OCI-LY7 (cell line): ENCODE measurements at places on chromosomes 6 and 20. TPM values are rescaled to one million over a fixed set of nuclear protein-coding genes. Genes with fewer than 3 reads are reported as not detected.

DNA sequence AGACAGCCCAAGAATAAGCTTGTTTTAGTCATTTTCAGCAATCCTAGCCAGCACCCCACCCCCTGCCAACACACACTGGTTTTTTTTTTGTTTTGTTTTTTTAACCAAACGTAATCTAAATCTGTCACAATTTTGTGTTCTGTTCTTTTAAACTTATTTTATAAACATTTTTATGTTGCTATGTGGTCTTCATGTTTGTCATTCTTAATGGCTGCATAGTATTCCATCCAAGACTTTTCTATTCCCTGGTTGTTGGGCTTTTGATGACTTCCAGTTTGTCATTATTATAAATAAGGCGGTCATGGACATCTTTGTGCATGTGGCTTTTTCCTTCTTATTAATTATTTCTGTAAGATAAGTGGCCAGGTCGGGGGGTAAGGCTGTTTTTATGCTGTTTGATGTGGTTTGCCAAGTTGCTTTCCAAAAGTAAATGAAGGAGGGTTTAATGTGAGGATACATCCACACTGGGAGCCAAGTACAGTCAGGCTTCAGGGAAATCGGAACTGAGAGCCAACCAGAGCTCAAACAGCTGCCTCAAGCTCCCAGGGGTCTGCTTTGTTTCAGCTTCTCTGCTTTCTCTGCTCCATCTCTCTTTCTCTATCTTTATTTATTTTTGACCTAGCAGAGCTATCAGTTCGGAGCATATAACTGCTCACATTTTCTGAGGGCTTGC lies 125.8 kb downstream of the VEGFA start:
- no peak for DNase-seq

DNA sequence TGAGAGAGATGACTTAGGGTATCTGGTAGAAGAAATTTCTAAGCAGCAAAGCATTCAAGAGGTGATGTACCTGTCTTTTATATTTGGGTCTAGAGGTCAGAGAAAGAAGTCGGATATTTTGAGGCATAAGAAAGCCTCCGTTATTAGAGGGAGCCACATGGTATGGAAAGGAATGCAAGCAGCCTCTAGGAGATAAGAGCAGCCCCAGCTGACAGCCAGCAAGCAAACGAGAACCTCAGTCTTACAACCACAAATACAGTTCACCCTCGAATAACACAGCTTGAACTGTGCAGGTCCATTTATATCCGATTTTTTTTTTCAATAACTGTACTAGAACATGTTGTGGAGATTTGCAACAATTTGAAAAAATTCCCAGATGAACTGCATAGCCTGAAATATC lies 190.7 kb upstream of the VGLL2 start:
- DNase-seq, result no peak

DNA sequence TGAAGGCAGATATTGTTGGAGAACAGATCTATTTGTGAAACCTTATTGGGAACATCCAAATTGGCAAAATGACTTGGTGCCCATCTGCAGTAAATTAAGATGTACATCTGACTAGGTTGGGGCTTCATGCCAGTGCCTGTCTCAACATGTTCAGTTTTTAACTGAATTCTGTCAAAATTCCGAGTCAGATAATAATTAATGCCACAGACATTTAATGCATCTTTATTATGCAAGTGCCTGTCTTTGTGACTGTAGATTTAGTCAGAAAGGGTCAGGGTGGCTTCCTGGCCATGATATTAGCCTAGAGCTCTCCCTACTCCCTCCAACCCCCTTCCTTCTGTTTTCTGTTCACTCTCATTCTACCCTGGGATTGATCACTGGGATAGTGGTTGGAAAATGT lies 199.3 kb upstream of the FLRT3 start:
- DNase-seq, result no peak

DNA sequence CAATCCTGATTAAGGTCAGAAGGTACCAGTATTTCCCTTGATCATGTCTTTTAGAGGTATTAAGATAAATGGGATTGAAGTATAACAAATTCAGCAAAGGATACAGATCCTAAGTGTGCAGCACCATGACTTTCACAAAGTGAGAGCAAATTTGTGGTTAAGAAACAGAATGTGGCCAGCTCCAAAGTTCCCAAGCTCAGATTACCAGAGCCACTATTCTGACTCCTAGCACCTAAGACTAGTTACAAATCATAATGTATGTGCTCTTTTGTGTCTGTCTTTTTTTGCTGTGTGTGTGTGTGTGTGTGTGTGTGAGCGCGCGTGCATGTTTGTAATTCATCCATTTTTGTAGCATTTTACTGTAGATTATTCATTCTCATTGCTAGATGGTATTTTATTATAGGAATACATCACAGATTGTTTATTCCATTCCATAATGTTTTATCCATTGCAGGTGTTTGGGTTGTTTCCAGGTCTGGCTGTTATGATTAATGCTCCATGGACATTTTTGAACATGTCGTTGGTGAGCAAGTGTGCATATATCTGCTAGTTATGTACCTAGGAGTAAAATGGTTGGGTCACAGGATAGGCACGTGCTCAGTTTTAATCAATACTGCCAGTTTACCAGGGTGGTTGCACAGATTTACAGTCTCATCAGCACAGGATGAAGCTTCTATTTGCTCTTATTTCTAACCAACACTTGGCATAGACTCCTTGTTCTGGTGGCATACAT lies 314.0 kb upstream of the JAG1 start:
- DNase-seq, result no peak

The STX11 gene
- 1.1 and 1.3 TPM in 2 replicates for total RNA-seq

The KATNA1 gene
- total RNA-seq, result 32.8 and 36.5 TPM in 2 replicates

GRCh38 chr6:157227202-157228166 lies 95.8 kb downstream of the TMEM242 start:
- DNase-seq, result peak; percentile 27

The ULBP3 gene
- total RNA-seq, result 4.1 and 4.3 TPM in 2 replicates

The SCRT2 gene
- not detected in 2 replicates for total RNA-seq

The HLA-DRA gene
- 552 and 585 TPM in 2 replicates for total RNA-seq

DNA sequence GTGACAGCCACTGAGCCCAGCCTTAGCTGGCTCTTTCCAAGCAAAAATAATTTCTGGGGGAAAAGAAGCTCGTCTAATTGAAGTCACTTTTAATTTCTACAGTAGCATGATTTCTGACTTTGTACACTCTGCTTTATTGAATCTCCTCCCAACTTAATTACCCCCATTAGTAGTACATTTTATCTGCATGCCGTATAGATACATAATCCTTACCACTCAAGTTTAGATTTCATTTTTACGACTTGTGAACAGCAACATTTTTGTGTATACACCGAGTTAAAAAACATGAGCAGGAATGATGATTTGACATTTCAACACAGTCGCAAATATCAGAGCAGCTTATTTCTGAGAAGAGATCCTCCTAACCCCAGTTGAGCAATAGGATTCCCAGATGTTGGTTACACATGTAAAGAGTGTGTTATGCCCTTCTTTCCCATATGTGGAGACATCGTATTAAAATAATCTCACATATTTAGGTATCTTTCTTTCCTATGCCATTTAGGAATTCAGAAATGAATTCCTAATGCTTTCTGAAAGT lies 127.3 kb upstream of the MTHFD1L start:
- no peak for DNase-seq

- DNase-seq, result no peak
Observed at GRCh38 chr20:53598140-53599043, 4.8 kb upstream of the ZNF217 start.

DNA sequence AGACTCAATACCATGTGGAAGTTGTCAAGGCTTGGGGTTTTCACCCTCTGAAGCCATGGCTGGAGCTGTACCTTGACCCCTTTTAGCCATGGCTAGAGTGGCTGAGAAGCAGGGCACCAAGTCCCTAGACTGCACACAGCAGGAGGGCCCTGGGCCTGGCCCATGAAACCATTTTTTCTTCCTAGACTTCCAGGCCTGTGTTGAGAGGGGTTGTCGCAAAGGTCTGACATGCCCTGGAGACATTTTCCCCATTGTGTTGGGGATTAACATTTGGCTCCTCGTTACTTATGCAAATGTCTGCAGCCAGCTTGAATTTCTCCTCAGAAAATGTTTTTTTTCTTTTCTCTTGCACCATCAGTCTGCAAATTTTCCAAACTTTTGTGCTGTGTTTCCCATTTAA lies 196.4 kb downstream of the SLC16A10 start:
- DNase-seq, result no peak

- no peak for DNase-seq
Observed at GRCh38 chr6:38443352-38444144, 196.2 kb downstream of the BTBD9 start.

The ECT2L gene
- not detected in 2 replicates for total RNA-seq

GRCh38 chr6:5767471-5767870 lies 239.3 kb downstream of the NRN1 start:
- DNase-seq, result no peak

The PCSK2 gene
- not detected in 2 replicates for total RNA-seq

DNA sequence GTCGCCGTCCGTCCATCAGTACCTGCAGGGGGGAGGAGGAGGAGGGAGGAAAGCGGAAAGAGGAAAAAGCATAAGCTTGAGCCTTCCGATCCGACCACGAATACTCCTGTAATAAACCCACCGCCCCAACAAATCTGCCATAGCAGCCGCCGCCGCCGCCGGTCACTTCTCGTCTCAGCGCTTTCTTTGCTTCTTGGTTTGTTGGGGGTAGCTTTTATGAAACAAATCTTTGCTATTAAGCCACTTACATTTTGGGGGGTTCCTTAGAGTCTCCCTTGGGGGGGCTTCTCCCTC lies 277 bp downstream of the ADGRB3 start:
- DNase-seq, result no peak

DNA sequence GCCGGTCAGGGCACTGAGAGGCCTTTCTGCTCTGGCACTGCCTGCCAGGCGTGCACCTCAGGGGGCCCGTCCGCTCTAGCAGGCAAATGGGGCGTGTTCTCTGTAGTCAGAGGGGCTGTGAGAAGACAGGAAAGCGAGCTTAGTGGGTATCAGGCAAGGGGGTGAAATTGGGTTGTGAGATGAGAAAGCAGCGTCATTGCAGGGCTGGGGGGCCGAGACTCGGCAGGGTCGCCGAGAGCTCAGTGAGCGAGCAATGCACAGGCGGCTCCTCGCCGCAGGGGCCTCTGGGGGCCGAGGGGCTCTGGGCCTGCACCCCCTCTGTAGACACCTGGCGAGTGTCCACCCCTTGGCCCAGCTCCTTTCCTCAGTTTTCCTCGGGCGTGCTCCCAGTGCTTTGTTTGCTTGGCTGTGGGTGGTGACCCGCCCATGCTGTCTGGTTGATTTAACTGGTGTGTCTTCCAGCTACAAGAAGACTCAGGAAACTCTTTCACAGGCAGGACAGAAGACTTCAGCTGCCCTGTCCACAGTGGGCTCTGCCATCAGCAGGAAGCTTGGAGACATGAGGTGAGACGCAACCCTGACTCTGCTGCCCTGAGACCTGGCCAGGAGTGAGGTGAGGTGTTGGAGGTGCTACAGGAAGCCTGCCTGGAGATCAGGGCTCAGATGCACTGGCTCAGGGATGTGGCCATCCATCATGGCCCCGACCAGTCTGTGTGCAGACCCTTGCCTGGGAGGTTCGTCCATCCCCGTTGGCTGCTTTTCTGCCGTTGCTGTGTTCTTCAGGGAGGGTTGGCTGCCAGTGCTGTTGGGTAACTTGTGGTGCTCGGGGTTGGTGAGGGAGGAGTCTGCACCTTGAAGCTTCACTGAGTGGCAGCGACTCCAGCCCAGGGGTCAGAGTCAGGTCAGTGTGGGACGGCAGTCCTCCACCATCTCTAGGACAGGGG lies 12.4 kb upstream of the DNAJC5 start:
- no peak for DNase-seq
